ENCODE measurements at places on chromosomes 5 and 9.
A peak's percentile ranks its signal among the peaks of the same experiment; 100 is the strongest.

DNA sequence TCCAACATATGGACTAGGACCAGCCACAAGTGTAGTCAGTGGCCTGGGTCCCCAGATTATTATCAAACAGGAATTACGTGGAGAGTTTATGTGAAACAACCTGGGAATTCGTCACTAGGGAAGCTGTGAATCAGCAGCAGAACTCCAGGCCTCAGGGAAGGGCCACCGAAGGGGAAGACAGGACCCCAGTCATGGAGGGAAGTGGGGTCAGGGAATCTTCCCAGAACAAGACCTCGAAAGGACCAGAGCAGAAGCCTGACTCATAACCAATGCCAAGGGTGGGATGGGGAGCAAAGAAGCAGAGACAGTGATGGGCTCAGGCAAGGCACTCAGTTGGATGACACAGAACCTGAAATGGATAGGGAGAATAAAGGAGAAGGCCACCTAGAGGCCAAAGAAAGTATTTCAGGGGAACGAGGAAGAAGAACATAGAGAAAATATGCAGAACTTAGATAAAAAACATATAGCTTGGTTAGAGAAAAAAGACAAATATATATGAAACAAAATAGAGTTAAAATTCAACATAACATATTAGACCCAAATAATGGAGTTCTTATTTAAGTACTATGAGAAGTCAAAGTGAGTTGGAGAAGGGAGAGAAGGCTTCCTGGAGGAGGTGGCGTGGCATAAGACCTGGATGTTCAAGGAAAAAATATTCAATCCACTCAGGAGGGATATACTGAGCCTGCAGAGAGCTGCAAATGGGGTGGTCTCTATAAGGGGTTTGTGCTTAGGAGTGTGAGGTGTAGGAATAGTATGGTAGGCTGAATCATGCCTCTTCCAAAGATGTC, 66.7 kb upstream of the CAST start:
- no peak for DNase-seq

- peak; percentile 80 for DNase-seq
Measured at GRCh38 chr9:114442022-114442421, 54.2 kb upstream of the AKNA start.

GRCh38 chr9:94909250-94909894, 182.9 kb downstream of the AOPEP start:
- no peak for DNase-seq

DNA sequence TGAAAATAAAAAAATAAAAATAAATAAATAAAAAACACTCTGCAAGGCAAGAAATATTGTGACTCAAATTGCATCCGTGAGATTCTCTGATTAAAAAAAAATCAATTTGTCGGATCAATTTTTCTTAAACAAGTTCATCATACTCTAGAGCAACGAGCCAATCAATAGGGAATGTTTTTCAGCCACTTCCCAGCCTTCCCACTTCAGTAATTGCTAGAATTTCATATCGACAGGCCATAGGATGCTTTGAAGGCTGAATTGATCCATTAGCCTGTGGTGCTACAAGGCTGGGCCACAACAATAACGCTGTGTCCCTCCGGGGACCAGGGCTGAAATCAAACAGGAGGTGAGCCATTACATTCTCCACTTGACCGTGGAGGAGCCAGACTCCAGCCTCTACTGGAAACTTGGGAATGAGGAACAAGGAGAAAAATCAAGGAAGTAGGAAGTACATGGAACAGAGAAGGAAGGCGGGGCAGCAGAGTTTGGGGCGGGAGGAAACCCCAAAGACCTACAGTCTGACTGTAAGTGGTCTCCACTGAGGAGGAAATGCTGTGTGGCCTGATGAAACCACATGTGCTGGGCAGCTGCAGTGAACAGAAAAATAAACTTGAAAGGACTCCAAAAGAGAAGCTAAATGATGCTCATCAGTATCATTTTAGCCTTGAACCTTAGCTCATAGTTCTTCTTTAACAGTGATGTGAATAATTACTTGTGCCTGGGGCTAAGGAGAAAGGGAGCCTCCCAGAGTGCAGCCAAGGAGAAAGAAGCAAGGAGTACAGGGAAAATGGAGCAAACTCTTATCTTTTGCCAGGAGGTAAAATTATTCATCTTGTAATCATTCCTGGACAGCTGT, 308.6 kb downstream of the TLE1 start:
- DNase-seq, result no peak

DNA sequence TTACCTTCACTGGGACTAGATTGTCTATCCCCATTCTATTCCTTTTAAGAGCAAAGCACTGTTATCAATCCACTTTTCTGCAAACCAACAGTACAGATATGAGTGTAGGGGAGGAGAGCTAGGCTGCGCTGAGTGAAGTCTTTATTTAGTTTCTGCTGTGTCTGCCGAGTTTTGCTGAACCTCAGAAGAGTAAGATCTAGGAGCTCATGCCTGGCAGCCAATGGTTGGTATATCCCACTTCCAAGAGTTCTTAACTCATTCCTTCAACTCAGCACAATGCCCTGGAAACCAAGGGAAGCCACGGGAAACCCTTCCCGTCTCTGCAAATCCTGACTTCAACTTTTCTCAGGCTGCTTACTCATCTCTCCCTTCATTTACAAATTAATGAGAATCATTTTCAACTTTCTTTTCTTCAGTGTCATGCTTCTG, 58.0 kb upstream of the JAK2 start:
- DNase-seq, result no peak

DNA sequence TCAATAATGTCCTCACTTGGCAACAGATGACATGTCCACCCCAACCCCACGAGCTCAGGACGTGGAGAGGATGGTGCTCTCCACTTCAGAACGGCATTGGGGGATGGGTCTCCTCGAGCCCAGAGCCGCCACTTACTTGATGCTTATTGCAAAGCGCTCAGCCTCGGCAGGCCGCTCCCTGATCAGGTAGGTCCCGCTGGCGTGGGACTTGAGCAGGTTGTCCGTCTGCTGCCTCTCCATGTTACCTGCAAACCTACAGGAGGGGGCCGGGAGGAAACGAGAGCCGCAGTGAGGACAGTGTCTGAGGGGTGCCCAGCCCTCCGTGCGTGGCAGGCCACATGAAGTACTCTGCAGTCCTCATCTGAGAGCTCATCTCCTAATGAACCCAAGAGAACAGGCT, 36.6 kb upstream of the SARDH start:
- no peak for DNase-seq

Measured in hippocampal formation (tissue), 2 donors.